ENCODE measurements at places on chromosomes 13 and 19. TPM values are rescaled to one million over a fixed set of nuclear protein-coding genes. Genes with fewer than 3 reads are reported as not detected.

DNA sequence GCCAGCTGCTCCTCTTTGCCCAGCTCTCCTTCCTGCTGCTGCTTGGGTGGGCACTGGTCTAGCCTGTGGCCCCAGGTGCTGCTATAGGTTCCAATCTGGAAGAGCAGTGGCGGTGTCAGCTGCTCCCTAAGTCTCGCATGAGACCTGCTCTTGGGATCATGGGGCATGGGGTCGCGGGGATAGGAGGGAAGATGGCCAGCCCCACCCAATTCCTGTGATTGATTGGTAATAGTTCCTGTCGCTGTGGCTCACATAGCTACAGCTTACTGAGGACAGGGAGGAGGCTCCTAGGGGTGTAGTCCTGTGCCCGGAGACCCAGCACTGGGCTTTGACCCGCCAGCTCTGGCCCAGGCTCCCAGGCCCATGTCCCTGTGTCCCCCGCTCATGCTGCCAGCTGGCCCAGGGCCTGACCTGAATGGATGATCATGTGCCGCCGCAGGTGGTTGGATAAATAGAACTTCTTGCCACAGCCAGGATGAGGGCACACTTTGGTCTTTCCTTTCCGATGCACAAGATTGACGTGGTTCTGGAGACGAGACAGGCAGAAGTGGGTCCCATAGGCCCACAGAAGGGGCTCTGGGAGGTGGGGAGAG, 4.5 kb upstream of the ELAVL3 start:
- peaks cover 32% of the 10 kb centered on the region for H3K4me1 ChIP-seq
- H3K27ac ChIP-seq: no peak overlapping the region
- H3K36me3 ChIP-seq: peaks cover 50% of the 10 kb centered on the region
- no peak for DNase-seq

DNA sequence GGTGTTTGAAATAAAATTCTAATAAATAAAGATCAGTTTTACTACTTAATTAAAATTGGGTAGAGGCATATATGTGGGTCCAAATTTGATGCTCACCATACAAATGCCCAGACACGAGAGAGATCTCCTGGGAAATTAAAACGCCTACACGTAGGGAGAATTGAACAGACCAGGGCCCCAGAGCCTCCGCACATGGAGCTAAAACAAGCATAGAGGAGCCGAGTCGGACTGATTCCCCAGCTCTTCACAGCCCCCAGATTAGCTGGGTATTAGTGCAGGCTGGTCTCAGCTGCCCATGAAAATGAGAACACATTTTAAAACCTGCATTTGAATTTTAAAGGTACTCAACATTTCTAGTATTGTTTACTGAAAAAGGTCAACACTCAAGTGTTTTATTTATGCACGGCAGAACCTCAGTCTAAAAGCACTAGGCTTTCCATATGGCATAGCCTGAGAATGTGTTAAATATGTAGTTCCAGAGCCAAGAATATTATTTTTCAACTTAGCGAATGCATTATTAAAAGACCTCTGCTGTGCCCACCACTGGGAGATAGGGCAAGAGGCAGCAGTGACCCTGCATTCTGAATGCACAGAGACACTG, 344.8 kb downstream of the ENOX1 start:
- no peaks in the 10 kb centered on the region for H3K27me3 ChIP-seq
- no peak overlapping the region for H3K4me3 ChIP-seq
- peaks cover 8% of the 10 kb centered on the region for H3K4me1 ChIP-seq
- H3K27ac ChIP-seq: no peak overlapping the region

DNA sequence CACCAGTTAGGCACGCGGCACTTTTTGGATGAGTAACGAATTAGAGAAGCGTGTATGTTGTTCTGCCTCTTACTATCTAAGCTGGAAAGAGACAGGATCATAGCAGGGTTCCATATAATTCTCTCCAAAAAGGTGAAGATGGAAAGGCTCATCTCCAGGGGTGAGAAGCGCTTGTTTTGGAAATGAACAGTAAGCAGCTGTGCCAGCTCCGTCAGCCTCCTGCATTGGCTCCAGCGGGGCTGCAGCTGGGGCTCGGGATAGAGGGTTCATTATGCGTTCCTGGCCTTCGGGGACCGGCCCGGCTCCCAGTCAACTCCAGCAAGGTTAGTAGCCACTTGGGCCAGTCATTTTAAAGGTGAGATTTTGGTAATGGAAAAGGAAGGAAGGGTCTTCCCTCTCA, 155.5 kb downstream of the COL4A1 start:
- H3K36me3 ChIP-seq: peaks cover 94% of the 10 kb centered on the region
- H3K27me3 ChIP-seq: no peaks in the 10 kb centered on the region
- H3K4me3 ChIP-seq: no peak overlapping the region

- no peaks in the 10 kb centered on the region for H3K27me3 ChIP-seq
- no peak overlapping the region for H3K27ac ChIP-seq
- no peak overlapping the region for H3K4me3 ChIP-seq
- H3K36me3 ChIP-seq: peaks cover 41% of the 10 kb centered on the region
Observed at GRCh38 chr13:99347911-99348451, 40.8 kb upstream of the GPR183 start.

- no peak for DNase-seq
- H3K27ac ChIP-seq: no peak overlapping the region
- no peaks in the 10 kb centered on the region for H3K36me3 ChIP-seq
- no peaks in the 10 kb centered on the region for H3K4me1 ChIP-seq
- H3K27me3 ChIP-seq: no peaks in the 10 kb centered on the region
Observed at GRCh38 chr19:8097198-8097597, 44.6 kb downstream of the CCL25 start.

DNA sequence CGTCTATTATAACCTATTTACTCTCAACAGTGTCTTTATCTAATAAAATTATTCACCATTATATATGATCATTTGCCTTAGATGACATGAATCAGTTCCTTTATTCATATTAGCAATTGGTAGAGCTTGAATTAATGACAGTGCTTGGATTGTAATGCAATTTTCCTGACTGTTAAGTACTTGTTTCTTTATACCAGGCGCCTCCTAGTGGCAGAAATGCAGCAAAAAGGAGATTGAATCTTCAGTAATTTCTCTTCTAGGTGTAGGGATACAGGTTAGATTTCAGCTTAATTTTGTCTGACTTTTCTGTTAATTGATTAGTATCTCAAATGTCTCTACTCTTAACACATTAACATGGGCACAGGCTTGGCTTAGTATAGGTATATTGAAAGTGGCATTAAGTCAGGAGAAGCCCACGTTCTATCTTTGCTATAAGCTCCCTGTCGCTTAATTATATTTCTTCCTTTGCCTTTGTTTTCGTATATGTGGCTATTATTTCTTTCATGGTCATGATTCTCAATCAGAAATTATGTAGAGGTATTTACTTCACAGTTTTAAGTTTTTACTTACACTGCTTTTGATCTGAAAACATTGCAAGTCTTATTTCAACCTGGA, 9.1 kb upstream of the LHFPL6 start:
- no peak for DNase-seq
- H3K4me1 ChIP-seq: no peaks in the 10 kb centered on the region
- no peaks in the 10 kb centered on the region for H3K27me3 ChIP-seq
- H3K27ac ChIP-seq: no peak overlapping the region

GRCh38 chr13:21152251-21152899, 24.0 kb downstream of the SKA3 start:
- H3K27me3 ChIP-seq: no peaks in the 10 kb centered on the region
- H3K4me3 ChIP-seq: no peak overlapping the region
- H3K4me1 ChIP-seq: no peaks in the 10 kb centered on the region
- DNase-seq: no peak

The CACNG8 gene
- total RNA-seq: not detected

The SLITRK5 gene
- total RNA-seq: 0.42 TPM

The ADGRE2 gene
- total RNA-seq: 2.9 TPM

Data from esophagus muscularis mucosa (tissue), 4 donors.